ENCODE measurements at places on chromosomes 2 and 18. TPM values are rescaled to one million over a fixed set of nuclear protein-coding genes. Genes with fewer than 3 reads are reported as not detected.

CHN1 gene
- 2.2 TPM for total RNA-seq

TRABD2A gene
- total RNA-seq: 0.34 TPM

DHRS9 gene
- total RNA-seq: 0.79 TPM

DLGAP1 gene
- total RNA-seq: 0.17 TPM

GPR39 gene
- not detected for total RNA-seq

FEV gene
- total RNA-seq: not detected

SLC20A1 gene
- total RNA-seq: 23.6 TPM

DNA sequence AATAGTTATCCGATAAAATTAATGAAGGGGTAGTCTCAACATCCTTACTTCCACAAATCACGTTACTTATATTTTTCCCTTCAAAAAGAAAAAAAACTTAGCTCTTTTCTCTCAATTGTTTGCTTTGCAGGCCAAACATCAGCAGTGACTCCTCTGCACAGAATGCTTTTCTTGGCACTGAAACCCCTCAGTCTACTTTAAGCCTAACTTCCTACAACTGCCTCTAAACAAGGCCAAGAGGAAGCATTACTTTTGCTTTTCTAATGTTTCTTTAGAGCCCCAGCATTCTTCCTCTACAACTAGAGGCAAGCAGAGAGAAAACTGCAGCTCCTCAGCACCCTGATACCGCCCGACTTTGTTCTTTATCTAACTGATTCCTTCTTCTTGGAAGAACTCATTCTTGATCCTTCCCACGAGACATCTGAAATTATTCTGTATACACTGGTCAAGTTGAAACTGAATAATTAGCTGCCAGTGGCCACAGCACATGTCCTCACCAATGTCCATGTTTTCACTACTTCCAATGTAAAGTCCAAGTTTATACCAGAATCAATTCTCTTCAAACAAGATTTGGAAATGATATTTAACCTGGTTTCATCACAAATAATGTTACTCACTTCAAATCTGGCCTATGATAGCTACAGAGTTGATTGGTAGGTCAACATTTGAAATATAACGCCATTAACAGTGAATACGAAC lies 55.3 kb downstream of the DTNB start:
- H3K36me3 ChIP-seq: no peaks in the 10 kb centered on the region
- H3K4me3 ChIP-seq: no peak overlapping the region
- DNase-seq: no peak

DNA sequence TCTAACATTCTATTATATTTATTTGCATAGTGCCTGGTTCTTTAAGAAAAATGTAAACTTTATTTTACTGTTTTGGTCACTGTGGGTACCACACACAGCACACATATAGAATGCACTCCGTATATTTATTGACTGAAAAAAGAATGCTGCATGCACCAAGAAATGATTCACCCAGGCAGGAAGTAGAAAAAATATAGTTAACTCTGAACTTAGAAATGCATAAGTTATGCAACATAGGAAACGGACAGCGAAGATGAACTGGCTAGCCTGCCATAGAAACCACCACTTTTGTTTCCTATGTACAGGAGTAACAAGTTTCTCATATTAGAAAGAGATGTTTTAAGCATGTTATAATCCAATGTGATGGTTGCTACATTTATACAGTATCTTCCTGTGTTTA lies 635.8 kb downstream of the DSC3 start:
- no peak overlapping the region for H3K4me3 ChIP-seq
- no peak for DNase-seq
- no peaks in the 10 kb centered on the region for H3K36me3 ChIP-seq
- no peak overlapping the region for H3K27ac ChIP-seq
- no peaks in the 10 kb centered on the region for H3K4me1 ChIP-seq
- H3K27me3 ChIP-seq: no peaks in the 10 kb centered on the region

- H3K27ac ChIP-seq: no peak overlapping the region
- no peaks in the 10 kb centered on the region for H3K27me3 ChIP-seq
- no peaks in the 10 kb centered on the region for H3K36me3 ChIP-seq
- no peaks in the 10 kb centered on the region for H3K4me1 ChIP-seq
These were observed 14.0 kb upstream of the HNMT start for GRCh38 chr2:137950238-137950637.

DNA sequence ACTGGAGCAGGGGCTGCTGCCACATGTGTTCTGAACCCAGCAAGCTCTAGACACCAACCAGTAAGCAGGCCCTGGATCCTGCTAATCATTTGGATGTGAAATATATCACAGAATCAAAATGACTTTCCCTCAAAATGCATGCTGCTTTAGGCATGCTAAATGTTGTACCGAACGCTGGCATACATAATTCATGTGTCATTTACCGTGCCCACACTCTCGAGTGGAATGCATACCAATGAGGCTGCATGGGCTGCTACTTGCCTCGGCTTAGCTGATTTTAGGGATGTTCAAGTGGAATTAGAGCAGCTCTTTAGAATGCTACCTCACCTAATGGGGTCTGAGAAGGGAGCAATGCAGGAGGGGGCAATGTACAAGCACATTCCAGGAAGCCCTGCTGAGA lies 509.6 kb upstream of the RAB6C start:
- H3K4me3 ChIP-seq: no peak overlapping the region
- H3K27ac ChIP-seq: no peak overlapping the region
- no peak for DNase-seq
- H3K36me3 ChIP-seq: no peaks in the 10 kb centered on the region
- no peaks in the 10 kb centered on the region for H3K4me1 ChIP-seq

- no peak overlapping the region for H3K27ac ChIP-seq
- DNase-seq: no peak
- no peak overlapping the region for H3K4me3 ChIP-seq
- H3K4me1 ChIP-seq: no peaks in the 10 kb centered on the region
- no peaks in the 10 kb centered on the region for H3K36me3 ChIP-seq
- H3K27me3 ChIP-seq: peaks cover 1% of the 10 kb centered on the region
These were observed 23.0 kb downstream of the CYTIP start for GRCh38 chr2:157420771-157421323.

GRCh38 chr2:36859366-36859792 lies 107.0 kb downstream of the STRN start:
- no peak overlapping the region for H3K4me3 ChIP-seq
- no peak for DNase-seq
- no peak overlapping the region for H3K27ac ChIP-seq
- peaks cover 70% of the 10 kb centered on the region for H3K36me3 ChIP-seq

DNA sequence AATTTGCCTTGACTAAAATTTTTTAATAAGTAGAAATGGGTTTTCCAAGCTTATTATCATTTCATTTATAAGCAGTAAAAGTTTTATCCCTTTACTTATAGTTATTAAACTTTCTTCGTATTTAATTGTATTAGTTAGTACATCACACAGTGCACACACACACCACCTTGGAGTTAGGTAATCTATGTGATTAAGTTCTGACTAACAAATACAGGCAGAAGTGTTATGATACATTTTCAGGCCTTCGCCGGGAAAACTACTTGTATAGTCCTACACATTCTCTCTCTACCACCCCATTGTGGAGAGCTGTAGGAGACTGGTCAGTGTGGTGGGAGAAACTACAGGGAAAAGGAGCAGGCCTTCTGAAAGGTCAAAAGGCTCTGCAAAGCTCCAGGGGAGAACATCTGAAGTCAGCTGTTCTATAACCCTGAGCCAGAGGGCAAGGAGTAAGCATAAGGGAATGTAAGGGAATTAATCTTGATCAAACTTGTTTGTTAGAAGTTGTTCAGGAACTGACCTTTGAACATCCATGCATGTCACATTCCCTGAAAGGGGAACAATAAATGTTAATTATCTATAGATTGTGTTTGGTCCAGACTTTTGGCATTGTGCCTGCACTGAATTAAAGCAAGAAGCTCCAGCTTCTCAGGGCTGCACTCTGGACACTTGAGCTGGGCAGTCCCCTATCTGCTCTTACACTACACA lies 231.7 kb downstream of the FSIP2 start:
- no peaks in the 10 kb centered on the region for H3K27me3 ChIP-seq
- H3K4me1 ChIP-seq: no peaks in the 10 kb centered on the region
- no peak overlapping the region for H3K4me3 ChIP-seq
- H3K36me3 ChIP-seq: no peaks in the 10 kb centered on the region
- DNase-seq: no peak

DNA sequence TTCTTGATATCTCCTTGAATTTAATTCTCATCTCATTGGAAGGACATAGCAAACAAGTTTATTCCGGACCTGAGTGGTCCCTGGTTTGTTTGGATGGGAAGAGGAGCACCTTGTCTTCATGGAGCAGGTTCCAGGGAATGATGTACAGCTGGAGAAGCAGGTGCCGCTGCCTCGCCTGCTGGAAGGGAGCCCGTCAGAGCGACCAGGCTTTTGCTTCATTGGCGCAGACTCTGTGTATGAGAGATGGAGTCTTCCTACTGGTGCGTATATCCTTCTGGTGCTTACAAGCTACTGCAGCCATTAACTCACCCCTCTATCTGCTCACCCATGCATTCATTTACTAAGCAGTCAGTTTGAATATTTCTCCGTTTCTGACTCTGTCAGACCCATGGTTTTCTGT lies 11.6 kb upstream of the ALLC start:
- no peak overlapping the region for H3K4me3 ChIP-seq
- H3K27ac ChIP-seq: no peak overlapping the region
- H3K4me1 ChIP-seq: no peaks in the 10 kb centered on the region
- peaks cover 3% of the 10 kb centered on the region for H3K27me3 ChIP-seq

DNA sequence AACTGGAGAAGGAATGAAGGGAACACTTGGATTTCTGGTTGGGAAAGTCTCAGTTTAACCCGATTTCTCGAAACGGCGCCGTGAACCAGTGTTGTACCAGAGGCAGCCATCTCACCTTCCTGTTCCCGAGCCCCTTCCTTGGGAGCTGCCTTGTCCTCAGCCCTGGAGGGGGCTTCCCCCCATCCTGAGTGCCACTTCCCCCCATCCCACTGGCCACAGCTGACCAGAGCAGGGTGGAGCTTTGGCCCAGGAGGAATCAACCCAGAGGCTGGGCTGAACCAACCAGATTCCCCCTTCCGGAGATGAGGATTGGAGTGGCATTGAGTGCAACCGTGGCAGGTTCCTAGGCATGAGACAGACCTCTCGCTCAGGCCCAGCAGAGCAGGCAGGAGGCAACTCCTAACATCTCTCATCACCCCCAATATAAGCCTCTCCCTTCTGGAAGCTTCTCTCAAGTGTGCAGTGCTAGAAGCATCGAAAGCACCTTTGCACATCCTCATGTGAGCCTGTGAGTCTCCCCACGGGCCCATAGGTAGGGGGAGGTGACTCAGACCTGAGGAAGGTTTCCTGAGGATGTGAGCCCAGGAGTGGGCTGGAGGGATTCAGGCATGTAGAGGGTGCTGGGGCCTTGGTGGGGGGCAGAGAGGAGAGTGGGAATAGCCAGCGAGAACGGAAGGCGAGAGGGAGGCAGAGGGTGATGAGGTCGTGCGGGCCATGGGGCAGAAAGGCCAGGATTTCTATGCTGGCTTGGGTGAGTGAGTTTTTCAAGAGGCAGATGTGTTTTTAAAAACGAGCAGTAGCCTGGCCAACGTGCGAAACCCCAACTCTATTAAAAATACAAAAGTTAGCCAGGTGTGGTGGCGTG lies 11.9 kb downstream of the NGEF start:
- DNase-seq: no peak
- H3K4me3 ChIP-seq: no peak overlapping the region
- peaks cover 3% of the 10 kb centered on the region for H3K27me3 ChIP-seq
- no peaks in the 10 kb centered on the region for H3K36me3 ChIP-seq
- no peak overlapping the region for H3K27ac ChIP-seq

- H3K36me3 ChIP-seq: peaks cover 2% of the 10 kb centered on the region
- H3K27ac ChIP-seq: no peak overlapping the region
- no peaks in the 10 kb centered on the region for H3K27me3 ChIP-seq
- H3K4me3 ChIP-seq: no peak overlapping the region
- H3K4me1 ChIP-seq: no peaks in the 10 kb centered on the region
These were observed 44.6 kb downstream of the SLC35F5 start for GRCh38 chr2:113711851-113712250.

DNA sequence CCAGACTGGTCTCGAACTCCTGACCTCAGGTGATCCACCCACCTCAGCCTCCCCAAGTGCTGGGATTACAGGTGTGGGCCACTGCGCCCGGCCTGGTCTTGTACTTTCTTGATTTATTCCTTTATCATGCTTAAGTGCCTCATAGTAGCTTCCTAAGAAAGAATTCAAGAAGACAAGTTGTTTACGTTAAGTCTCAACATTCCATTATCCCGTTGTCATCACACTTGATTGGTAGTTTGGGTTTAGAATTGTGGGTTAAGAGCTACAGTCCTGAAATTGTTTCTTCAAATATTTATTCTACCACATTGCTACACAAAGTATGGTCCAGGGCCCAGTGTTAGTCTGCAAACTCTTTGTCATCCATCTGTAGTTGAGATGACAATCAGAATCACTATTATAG lies 194.0 kb downstream of the VWC2L start:
- no peaks in the 10 kb centered on the region for H3K36me3 ChIP-seq
- no peak overlapping the region for H3K27ac ChIP-seq
- DNase-seq: no peak
- no peaks in the 10 kb centered on the region for H3K4me1 ChIP-seq
- H3K4me3 ChIP-seq: no peak overlapping the region

DNA sequence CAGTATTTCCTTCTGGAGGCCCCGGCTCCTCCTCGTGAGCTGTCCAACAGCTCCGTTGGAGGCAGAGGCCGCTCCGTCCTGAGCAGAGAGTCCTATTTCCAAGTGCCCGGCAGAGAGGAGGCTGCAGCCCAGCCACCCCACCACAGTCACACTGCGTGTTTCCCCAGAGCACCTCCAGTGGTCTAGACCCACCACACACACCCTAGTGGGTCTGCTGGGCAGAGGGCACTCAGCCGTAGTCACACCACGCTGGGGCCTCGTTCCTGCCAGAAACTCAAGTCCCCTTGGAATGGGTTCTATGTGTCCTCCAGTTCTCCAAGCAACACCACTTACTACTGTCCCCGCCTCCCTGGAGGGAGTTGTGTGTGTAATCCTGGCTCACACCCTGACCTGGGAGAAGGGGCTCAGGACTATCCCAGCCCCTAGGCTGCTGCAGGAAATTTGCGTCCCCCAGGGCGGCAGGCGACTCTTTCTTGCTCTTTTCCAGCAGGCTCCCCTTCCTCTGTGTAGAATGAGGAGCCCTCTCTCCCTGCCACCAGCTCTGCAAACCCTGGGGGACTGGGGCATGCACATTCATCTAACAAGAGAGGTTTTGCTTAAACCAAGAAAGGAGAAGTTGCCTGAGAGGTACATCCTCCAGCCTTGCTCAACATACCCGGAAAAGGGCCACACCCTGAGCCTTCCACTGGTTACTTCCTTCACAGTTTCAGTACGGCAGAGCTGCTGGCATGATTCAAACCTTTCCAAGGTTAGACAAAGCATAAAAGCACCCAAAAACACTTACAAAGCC lies 114.1 kb downstream of the NDUFA10 start:
- no peaks in the 10 kb centered on the region for H3K27me3 ChIP-seq
- H3K4me1 ChIP-seq: no peaks in the 10 kb centered on the region
- no peaks in the 10 kb centered on the region for H3K36me3 ChIP-seq
- H3K4me3 ChIP-seq: no peak overlapping the region
- H3K27ac ChIP-seq: no peak overlapping the region
- DNase-seq: no peak

- no peaks in the 10 kb centered on the region for H3K4me1 ChIP-seq
- no peak overlapping the region for H3K27ac ChIP-seq
- no peak overlapping the region for H3K4me3 ChIP-seq
These were observed 36.6 kb downstream of the CYP1B1 start for GRCh38 chr2:38039121-38039910.
